ENCODE measurements at places on chromosomes 1 and 21.

DNA sequence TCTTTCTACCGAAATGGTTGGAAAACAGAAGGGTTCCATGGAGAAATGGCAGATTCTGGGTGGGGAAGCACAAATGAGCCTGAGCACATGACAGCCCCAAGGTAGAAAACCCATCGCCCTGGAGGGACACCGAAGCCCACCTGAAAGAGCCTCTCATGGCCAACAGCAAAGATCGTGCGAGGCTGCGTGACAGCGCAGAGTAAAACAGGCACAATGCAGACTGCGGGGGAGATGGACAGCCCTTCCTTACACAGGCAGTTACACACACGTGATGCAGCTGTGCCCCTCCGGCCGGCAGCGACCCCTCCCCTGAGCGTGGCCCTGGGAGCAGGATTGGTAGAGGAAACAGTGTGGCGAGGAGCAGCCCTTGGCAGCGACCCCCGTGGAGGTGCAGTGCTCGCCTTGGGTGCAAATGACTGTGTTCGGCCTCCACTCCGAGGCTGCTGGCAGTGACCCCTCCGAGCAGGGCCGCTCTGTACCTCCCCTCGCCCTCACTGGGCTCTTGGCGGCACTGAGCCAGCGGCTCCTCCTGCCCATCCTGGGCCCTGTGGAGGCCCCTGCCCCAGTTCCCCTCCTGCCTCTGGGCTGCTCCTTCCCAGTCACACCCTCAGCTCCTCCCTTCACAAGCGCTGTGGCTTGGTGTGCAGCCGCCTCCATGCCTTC, 120.9 kb upstream of the COL6A1 start:
- no peak for DNase-seq

GRCh38 chr1:162629077-162629627, 3.1 kb upstream of the DDR2 start:
- DNase-seq, result no peak

- DNase-seq, result no peak
These were observed 143.5 kb downstream of the SYT14 start for GRCh38 chr1:210081494-210081893.

- no peak for DNase-seq
These were observed 34.7 kb upstream of the KHDRBS1 start for GRCh38 chr1:31978843-31979400.

- DNase-seq, result no peak
These were observed 67.4 kb downstream of the LUZP1 start for GRCh38 chr1:23101101-23101827.

DNA sequence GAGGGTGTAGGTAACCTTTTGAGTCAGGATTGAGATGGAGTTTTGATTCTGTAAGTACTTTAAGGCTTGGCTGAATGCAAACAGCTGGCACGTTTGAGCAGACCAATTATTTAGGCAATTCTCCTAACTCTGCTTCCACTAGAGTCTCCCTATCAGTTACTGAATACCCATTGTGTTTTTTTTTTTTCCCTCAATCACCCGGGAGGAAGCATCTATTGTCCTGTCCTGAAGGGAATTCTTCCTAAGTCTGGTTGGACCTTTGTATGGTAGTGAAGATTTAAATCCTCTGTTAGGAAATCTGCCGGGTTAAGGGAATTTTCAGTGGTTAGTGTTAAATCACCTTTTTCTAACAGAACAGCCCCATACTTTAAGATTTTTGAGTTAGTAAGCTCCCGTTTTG, 571.2 kb upstream of the USP24 start:
- DNase-seq, result no peak

- DNase-seq, result no peak
These were observed 9.8 kb downstream of the RSBN1 start for GRCh38 chr1:113802367-113803007.

DNA sequence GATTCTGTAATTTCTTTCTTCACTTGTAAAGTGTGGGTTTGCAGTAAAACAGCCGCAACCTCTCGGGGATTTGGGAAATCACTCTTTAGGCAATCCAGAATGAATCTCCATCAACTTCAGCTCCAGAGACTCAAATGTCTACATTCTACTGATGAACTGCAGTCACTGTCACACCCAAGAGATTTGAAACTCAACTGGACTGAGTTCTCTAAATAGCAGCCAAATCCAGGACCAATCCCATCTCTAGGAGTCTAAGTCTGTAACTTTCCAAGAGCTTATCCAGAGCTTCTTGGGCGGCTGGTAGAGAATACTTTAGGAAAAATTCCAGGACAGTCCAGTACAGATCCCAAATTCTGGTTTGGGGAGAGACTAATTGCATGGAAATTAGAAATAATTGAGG, 62.9 kb downstream of the ADAMTS1 start:
- DNase-seq, result no peak
